ENCODE measurements at places on chromosomes 11 and 22.

GRCh38 chr11:101446726-101447125 is 137.1 kb downstream of the TRPC6 start:
- no peak for DNase-seq

GRCh38 chr11:20192151-20192550 is 31.9 kb upstream of the DBX1 start:
- DNase-seq: no peak

DNA sequence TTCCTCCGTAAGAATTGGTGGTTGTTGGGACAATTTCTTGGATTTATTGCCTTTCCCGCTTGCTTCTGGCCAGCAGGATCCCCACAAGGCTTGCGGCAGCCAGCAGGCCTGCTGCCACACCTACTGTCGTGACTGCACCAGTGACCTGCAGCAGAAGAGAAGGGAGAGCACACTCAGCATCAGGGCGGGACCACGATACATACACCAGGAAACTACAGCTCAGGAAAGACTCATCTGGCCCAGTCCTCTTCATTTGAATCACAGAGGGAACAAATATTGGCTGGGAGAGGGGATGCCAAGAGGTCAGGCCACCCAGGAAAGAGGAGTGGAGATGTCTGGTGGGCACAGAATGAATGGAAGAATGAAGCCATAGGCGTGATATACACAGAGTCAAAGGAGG is 10.3 kb downstream of the PLAAT2 start:
- no peak for DNase-seq

- DNase-seq: no peak
Observed at GRCh38 chr11:9052316-9052715, 39.1 kb downstream of the SCUBE2 start.

- no peak for DNase-seq
Observed at GRCh38 chr22:50435291-50436014, 39.4 kb downstream of the SBF1 start.

GRCh38 chr11:132933703-132934102 is 598.6 kb downstream of the OPCML start:
- DNase-seq: no peak

DNA sequence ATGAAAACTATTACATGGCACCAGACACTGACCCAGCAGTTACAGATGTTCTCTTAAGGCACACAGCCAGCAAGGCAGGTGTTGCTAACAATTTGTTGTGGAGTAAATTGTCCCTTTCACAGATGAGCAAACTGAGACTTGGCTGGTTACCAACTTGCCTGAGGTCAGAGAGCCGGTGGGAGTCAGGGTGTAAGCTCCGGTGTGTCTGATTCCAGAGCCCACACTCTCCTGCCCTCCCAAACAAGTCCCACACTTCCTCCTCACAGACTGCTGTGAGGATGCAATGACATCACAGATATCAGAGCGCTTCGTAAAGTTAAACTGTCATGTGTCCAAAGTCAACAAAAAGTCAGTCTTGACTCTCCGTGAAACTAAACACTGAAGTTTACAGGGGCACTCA is 12.5 kb downstream of the GDPD5 start:
- no peak for DNase-seq

DNA sequence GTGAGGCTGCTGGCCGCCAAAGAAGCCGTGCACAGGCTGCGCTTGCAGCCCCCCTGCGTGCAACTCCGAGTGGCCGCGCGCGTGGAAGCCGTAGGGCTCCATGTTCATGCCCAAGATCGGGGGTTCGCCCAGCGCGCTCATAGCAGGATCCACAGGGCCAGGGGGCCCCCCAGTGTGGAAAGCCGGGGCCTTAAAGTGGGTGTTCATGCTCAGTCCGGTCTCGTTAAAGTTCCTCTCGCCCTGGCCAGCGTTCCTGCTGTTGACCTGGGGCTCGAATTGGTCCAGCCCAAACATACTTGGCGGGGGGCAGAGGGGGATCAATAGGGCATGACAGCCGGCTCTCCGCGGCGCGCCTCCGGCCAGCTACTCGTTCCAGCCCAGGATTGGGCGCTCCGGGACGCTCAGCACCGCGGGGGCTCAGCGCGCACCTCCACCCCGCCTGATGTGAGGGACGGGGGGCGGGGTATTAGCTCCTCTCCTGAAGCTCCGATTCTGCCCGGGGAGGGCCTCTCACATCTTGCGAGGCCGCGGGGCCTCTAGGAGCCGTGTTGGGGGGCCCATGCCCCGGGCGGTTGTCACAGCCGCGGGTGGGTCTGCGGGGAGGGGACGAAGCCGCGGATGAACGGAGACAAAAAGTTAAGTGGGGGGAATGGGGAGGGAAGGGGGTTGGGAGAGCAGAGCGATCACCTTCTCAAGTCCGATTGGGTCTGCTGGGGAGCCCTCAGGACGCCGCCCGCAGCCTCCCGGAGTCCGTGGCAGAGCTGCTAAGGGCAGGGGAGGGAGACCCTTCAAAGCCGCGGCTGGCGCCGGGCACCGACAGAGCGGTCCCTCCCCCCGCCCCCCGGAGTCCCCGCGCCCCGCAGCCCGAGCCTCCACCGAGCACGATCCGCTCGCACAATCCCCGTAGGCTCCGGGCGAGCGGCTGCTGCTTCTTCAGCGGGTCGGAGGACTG is 1.0 kb downstream of the MN1 start:
- peak; percentile 77 for DNase-seq

- no peak for DNase-seq
Observed at GRCh38 chr22:25419247-25420113, 145.0 kb upstream of the GRK3 start.

DNA sequence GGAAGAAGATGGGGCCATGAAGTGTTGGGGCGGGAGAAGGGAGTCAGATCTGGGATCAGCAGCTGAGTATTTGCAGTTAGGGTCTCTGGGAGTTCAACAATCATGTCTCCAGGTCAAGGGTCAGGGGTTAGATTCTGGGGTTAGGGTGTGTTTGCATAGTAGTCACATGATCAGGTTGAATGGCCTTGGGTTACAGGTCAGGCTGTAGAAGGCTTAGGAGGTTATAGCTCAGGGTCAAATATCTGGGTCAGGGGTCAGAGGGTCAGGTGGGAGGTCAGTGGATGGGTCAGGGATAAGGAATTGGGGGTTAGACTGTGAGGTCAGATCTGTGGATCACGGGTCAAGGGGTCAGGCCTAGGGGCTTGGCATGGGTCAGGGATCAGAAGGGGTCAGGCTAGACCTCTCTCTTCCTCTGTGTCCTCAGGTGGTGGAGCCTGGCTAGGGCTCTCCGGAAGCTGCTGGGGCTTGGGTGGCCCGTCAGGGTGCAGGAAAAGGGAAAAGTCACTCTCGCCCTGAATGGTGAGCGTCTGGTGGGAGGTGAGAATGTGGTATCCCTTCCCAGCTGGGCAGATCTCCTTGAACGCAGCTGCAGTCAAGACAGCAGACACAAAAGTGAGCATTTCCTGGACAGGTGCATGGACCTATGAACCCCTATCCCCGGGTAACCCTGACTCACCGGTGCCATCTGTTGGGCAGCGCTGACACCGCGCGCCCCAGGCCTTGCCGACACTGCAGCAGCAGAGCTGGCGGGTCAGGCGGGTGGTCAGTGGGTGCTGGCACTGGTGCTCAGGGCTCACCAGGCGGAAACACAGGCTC is 6.4 kb downstream of the LTBP3 start:
- DNase-seq: peak; percentile 70

GRCh38 chr22:35392357-35392756 is 7.6 kb upstream of the MCM5 start:
- DNase-seq: no peak

DNA sequence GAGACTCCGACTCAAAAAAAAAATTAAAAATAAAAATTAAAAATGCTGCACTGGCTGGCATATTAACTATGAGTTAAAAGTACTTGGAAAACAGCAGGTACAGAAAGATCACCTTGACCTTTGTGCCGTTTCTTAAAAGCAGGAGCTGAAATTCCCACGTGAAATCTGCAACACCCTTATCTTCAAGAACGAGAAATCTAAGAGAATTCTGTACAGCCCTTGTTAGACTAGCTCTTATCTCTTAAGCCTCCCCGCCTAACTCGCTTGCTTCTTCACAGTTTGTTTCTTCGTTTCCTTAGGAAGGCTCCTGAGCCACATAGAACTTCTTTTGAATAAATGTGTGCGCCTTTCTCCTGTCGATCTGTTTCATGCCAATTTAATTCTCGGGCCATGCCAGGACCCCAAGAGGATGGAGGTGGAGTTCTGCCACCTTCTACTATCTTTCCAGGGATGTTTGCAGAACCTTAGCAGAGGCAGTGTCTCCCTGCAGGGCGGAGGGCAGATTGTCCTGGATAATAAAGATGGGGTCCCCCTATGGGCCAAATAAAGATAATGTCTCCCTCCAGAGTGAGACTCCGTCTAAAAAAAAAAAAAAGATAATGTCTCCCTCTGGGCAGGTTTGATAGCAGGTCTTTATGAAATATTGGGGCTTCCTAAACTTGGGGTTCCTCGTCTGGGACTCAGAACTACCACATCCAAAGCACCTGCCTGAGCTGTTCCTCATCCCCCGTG is 27.4 kb upstream of the SYT8 start:
- no peak for DNase-seq

DNA sequence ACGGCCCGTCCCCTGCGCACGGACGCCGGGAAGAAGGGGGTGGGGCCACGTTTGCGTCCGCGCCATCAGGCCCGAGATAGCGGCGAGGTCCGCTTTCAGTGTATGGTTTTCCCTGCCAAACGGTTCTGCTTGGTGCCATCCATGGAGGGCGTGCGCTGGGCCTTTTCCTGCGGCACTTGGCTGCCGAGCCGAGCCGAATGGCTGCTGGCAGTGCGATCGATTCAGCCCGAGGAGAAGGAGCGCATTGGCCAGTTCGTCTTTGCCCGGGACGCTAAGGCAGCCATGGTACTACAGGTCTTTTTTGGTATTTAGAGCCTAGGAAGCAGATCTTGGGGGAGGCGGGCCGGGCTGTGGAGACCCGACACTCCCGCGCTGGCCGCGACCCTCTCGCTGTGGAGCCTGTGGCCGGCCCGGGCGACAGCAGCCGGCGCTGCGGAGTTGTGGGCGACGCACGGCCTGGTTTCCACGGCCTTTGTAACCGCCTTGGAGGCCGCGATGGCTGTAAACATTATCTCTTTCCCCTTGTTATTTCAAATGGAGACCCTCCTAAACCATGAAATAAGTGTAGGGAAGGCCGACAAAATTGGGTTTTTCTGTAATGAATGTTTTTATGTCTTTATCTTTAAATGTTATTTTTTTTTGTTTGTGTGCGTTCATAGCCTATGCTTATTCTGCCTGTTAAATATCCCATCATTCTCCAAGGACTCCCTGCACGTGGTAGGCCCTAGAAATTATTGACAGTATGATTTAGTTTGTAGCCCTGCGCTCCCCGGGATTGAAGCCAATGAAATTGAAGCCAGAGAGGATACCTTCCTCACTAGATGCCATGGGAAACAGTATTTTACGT is at the start of gene AASDHPPT:
TSS of gene AASDHPPT (plus strand) at position 54 of the 847 bp plus-strand sequence. CDS start at position 103, 49 bp downstream.
- no peak for DNase-seq

DNA sequence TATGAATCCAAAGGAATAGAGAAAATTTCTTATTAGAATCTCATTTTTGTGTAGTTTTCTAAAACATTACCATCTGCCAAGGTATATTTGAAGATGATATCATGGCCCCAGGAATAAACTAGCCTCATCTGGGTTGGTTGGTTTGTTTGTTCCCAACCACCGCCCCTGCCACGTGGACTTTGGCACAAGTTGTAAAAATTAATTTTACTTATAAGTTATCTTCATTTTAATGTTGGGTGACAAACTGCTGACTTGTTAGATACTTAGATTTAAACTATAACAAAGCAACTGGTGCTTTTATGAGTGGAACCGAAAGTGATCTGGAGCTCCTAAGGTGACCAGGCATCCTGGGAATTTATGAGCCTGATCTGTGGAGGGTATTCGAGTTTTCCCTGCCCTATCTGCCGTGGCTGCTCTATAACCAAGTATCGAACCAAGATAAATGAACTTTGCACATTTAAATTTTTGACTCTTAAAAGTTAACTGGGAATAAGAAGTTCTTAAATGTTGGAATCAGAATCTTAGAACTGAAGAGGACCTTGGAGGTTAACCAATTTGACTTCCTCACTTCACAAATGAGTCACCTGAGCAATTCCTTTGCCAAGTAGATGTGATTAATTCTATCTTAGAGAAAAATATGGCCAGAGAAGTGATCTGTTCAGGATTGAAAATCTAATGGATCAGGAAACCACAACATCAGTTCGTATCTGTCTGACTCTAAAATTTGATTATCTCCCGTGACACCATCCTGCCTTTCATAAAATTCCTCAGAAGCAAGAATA is 129.1 kb upstream of the ARHGAP42 start:
- no peak for DNase-seq

DNA sequence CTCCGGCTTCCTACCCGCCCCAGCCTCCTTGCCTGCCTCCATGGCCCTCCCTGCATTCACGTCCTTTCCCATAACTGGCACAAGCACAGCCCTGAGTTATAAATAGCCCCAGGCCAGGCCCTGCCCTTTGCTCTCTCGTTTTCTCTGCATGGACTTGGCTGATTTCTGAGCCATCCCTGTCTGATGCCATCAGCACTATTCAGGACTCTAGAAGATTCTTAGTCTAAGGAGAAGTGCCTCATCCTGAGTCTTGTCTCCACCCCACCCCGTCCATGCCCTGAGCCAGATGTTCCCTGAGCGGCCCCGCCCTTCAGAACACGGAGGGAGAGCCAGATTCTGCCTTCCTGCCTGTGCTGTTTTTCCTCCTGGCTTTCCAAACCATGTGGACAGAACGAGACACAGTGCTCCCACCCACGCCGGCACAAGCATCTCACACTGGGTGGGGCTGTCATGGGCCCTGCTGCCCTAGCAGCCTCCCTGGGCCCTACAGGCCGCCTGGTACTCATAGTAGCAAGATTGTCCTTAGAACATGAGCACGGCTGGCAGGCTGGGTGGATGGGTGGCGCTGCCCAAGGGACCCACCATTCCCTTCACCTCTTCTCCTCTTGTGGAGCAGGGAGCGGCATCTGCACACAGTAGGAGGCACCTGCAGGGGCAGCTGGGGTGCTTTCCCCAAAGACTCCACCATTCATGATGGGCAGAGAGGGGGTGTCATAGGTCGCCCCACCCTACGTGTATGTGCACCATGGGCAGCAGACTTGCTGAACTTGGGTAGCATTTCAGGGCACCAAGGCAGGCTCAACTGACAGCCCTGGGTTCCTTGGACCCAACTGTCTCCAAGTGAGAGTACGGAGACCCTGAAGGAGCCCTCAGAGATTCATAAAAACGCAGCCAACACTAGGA is 76.9 kb downstream of the BCR start:
- DNase-seq: no peak

- no peak for DNase-seq
Observed at GRCh38 chr11:96967616-96968015, 577.8 kb downstream of the JRKL start.

Data from neural progenitor cell (in vitro differentiated cells).